ENCODE measurements at places on chromosomes 2 and 18. TPM values are rescaled to one million over a fixed set of nuclear protein-coding genes. Genes with fewer than 3 reads are reported as not detected.
A peak's percentile ranks its signal among the peaks of the same experiment; 100 is the strongest.

DNA sequence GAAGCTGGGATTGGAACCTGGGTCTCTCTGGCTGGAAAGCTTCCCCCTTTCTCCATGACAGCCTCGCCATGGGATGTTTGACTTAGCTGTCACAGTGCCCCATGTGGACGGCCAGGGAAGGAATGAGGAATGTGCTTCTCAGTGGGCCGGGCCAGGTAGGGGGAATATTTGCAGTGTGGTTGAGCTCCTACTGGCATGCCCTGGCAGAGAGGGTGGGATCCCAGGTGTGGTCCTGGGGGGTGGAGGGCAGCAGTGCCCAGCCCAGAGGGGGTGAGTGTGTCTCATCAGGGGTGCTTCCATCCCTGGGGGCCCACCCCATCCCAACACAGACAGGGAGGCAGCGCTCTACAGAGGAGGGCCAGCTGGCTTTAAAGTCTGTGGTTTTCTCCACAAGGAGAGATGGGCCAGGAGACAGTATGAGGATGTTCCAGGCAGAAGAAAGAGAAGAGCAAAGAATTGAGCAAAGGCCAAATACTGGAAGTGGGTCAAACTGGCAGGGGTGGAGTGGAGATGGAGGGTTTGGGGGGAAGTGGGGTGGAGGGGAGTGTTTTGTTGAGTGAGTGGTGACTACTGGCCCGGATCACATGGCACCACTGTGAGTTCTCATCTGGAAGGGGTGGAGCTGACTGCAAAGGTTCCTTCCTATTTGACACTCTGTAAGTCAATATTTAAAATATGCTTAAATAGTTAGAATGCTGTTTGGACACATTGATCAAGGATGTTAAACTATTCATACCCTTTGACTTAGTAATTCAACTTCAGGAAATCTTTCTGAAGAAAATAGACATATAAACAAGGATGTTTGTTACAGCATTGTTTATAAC lies 94.0 kb downstream of the MYCN start:
- no peak for DNase-seq

GRCh38 chr18:27762054-27762453 lies 414.9 kb downstream of the CDH2 start:
- DNase-seq: no peak

DNA sequence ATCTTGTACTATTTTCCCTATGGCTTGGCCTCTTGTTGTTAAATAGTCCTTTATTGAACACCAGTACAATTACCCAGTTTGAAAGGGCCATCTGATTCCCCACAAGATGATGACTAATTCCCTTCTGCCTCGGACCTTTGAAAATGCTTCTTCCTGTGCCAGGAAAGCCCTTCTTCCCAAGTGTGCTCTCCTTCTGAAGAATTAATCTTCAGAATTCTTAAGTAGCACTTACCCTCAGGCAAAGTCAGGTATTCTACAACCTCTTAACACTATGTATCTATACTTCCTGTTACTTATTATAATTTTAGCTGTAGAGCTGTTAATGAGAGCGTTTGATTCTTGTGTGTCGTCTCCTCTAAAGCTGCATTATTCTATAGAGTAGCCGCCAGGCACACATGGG lies 28.6 kb upstream of the MEX3C start:
- DNase-seq: no peak

DNA sequence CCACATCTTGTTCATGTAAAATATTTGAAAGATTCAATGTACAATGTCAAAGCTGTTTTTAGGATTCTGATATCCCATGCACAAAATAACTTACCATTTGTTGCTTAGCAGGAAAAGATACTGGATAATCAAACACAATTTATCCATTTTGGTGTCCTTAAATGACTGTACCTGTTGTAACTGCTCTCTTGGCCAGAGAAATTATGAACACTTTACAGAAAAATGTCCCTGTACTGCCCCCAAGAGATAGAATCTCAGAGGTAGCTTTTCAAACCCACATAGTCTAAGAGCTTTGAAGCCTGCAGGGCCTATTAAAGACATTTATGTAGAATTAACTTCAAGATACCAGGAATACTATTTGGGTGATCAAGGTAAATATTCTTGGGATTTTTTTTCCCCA lies 12.2 kb upstream of the ME2 start:
- no peak for DNase-seq

GRCh38 chr18:38368246-38368645 lies 802.6 kb upstream of the CELF4 start:
- no peak for DNase-seq

DNA sequence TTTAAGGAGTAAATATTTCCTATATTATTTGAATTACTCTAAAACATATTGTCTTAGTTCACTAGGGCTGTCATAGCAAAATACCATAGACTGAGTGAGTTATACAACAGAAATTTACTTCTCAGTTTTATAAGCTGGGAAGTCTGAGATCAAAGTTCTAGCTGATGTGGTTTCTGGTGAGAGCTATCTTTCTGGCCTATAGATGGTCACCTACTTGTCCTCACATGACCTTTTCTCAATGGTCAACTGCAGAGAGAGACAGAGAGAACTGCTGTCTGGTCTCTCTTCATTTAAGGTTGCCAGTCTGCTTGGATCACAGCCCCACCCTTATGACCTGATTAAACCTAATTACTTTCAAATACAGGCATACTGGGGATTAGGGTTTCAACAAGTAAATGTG lies 490.9 kb downstream of the FBXO15 start:
- no peak for DNase-seq

DNAJC10 gene
- total RNA-seq: 52.4 TPM

- no peak for DNase-seq
Measured at GRCh38 chr2:181697571-181697970, 17.3 kb upstream of the NEUROD1 start.

FTCDNL1 gene
- 2.9 TPM for total RNA-seq

- no peak for DNase-seq
Measured at GRCh38 chr2:171889808-171890207, 4.2 kb downstream of the SLC25A12 start.

DNA sequence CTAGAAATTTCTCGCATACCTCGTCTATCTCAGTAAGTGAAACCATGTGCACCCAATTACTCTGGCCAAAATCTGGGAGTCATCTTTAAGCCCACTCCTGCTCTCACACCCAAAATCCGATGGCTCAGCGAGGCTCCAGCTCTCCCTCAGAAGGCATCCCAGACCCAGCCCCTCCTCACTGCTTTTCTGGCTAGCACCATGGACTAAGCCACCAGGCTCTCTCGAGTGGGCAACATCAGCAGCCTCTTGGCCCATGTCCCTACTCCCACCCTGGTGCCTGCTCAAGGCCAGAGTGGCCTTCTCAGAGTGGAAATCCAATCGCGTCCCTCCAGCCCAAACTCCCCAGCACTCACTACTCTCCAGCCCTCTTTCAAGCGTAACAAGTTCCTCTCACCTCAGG lies 27.2 kb downstream of the TNS1 start:
- DNase-seq: no peak

DNA sequence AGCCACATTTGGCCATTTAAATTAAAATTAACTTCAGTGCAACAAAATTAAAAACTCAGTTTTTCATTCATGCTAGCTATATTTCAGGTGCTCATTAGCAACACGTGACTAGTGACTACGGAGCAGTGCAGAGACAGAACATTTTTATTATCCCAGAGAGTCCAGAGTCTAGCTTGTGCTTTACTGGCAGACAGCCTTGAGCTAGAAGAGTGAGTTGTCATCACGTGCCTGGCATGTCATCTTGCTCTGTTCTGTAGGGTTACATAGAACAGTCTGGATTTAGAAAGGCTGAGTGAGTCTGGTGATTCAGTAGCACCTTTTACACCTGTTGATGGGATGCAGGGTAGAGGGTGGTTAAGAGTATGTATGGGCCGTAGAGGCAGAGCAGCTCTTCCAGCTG lies 136.9 kb upstream of the IL1R2 start:
- DNase-seq: no peak

DNA sequence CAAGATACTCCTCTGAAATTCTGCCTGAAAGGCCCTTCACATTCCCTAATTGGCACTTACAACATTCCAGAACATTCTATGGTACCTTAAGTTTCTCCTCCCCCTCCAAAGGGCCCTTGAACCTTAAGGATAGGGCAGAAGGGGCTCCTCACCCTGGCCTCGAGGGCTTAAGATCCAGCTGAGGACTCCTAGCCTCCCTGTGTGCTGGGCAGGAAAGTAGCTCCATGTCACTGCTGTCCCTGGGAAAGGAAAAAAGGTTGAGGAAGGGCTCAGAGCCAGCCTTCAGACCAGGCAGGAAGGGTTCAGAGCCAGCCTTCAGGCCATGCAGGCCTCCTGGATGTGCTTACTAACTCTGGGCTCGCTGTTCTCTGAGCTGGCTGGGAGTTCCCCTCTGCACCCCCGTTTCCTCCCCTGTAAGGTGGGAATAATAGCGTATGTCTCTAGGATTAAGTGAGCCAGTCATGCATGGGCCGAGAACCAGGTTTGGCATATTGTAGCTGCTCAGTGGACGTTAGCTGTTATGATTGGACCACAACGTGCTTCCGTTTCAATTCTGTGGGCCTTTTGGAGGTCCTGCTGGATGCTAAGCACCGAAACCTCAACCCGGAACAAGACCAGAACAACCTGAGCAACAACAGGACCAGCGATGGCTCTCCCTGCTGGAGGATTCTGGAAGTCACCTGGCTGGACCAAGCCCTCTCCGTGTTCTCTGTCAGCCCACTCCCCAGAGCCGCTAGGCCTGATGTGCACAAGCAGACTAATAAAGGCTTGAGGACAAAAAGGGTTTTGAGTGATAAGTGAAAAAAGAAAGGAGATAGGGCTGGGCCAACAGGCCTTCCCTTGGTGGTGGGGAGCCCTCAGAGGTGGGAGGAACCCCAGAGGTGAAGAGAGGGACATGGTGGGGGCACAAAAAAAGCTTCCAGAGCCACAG lies 1.0 kb upstream of the B3GNT7 start:
- no peak for DNase-seq

- no peak for DNase-seq
Measured at GRCh38 chr2:100616841-100617390, 54.1 kb downstream of the PDCL3 start.

DNA sequence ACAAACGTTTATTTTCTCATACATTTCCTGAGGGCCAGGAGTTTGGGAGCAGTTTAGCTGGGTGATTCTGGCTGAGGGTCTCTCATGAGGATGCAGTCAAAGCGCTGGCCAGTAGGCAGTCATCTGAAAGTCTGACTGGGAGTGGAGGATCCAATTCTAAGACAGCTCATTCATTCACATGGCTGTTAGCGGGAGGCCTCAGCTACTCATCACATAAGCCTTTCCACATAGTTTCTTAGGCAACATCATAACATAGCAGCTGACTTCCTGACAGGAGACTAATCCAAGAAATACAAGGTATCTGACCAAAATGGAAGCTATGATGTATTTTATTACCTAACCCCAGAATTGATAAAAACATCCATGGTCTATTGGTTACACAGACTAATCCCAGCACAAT lies 2.9 kb upstream of the MRPL44 start:
- DNase-seq: no peak

- DNase-seq: no peak
Measured at GRCh38 chr2:212154477-212154878, 384.1 kb downstream of the ERBB4 start.

- no peak for DNase-seq
Measured at GRCh38 chr2:10217489-10218435, 84.9 kb upstream of the HPCAL1 start.

GRCh38 chr2:175463589-175464310 lies 282.2 kb upstream of the ATP5MC3 start:
- DNase-seq: no peak

- DNase-seq: no peak
Measured at GRCh38 chr18:60861575-60861974, 471.7 kb upstream of the CDH20 start.

- no peak for DNase-seq
Measured at GRCh38 chr2:119711352-119711751, 32.4 kb downstream of the TMEM177 start.

CMPK2 gene
- 18.0 TPM for total RNA-seq

DNA sequence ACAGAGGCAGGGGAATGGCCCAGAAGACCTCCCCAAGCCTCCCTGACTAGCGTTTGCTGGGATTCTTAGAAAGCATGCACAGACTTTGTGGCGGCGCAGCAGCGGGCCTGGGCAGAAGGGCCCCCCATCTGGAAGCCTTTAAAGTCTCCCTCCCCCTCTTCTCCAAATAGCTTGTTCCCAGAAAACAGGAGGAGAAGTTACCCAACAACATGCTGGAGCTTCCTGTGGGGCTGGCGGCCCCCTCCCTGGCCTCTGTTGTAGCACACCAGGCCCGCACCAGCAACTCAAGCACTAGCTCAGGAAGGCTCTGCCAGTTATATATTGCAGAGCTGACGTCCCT lies 334.8 kb downstream of the DYSF start:
- DNase-seq: peak; percentile 60

BCL11A gene
- 4.3 TPM for total RNA-seq

DNA sequence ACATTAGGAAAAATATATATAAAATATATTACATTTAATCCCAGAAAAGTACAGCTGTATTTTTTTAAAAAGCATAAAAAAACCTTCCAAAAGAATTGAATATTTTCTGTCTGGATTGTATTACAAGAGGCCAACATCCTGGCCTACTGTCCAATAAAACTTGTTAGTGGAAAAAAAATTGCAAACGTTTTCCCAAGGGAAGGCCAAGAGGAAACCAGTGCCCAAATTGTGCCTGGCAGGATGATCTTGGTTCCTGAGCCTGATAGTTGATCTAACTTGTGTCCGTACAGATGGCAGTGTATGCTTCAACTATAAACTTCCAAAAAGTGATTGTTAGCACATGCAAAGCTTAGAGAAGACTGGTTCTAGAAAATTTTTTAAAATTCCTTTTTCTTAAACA lies 90.6 kb upstream of the LPIN2 start:
- DNase-seq: no peak

SKA1 gene
- 0.76 TPM for total RNA-seq

- peak; percentile 92 for DNase-seq
Measured at GRCh38 chr2:231648579-231649174, 56.0 kb downstream of the TEX44 start.

GRCh38 chr2:39020383-39020782 lies 100.5 kb downstream of the SOS1 start:
- no peak for DNase-seq

- no peak for DNase-seq
Measured at GRCh38 chr2:86027922-86028765, 77.5 kb downstream of the POLR1A start.

GRCh38 chr2:129379411-129379810 lies 600.1 kb upstream of the RAB6C start:
- DNase-seq: no peak

WNT10A gene
- total RNA-seq: 0.15 TPM

DNA sequence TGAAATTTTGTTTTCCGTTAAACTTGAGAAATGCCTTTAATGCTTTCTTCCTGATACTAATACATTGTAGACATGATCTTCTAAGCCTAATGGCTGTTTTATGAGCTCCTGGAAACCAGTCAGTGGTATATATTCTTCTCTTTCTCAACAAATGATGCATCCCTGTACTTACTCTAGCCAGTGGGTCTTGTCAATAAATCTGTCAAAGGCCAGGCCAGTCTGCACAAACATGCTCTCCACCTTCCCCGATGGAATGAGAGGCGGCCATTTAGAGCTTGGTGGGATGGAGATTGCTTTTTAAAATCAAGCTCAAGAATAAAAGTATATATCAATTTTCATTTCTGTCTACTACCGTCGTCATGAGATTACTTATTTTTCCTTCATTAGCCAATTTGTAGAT lies 140.1 kb downstream of the LYPD6B start:
- DNase-seq: no peak

KRTCAP3 gene
- total RNA-seq: 22.4 TPM

Data from upper lobe of left lung (tissue), 6 donors.